T-helper 1 cell (primary cell): ENCODE measurements at places on chromosomes 2 and 18.

GRCh38 chr2:20365249-20365817, 14.7 kb upstream of the PUM2 start:
- no peak for DNase-seq

DNA sequence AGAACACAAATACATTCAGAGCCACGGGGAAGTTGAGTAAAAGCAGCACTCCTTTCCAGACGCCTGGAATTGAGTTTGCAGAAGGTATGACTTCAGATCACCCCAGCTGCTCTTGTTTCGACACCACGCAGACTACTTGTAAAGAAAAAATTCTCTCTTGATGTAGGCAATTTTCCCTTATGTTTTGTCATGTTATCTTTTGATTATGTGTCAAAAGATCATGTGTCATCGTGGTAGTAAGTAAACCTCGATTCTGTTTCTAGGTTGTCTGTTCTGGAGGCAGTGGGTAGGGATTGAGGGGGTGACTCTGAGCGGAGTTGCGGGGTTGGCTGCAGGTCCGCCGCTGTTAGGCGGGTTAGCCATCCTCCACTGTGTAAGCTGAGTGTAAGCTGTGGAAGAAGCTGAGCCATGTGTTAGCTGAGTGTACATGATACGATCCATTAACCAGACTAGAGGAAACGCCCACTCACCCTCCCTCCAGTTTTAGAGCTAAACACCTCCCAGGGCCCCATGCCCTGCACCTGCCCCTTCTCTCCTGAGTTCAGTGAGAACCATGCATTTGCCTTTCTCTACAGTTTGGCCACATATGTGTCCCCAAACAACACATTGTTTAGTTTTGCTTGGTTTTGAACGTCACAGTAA, 181.8 kb downstream of the SNTG2 start:
- no peak for DNase-seq

GRCh38 chr18:70295192-70296188, 6.6 kb downstream of the SOCS6 start:
- no peak for DNase-seq

DNA sequence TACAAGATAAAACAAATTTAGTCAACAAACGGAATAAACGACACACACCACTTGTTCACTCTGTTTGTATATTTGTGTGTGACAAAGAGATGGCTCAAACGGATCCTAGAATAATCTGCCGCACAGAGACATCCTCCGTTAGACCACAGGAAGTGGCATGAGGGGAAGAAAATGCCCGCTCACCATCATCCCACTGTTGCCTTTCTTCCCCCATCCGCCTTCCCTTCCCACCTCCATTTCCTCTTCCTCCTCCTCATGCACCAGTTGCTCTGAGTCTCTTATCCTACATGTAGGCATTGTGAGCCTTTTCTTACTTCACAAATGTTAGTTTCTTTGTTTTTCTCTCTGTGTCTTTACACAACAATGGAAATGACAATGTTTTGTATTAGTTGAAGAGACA, 228.5 kb upstream of the SMIM21 start:
- DNase-seq, result no peak
